ENCODE measurements at places on chromosomes 11 and 22.
A peak's percentile ranks its signal among the peaks of the same experiment; 100 is the strongest.

DNA sequence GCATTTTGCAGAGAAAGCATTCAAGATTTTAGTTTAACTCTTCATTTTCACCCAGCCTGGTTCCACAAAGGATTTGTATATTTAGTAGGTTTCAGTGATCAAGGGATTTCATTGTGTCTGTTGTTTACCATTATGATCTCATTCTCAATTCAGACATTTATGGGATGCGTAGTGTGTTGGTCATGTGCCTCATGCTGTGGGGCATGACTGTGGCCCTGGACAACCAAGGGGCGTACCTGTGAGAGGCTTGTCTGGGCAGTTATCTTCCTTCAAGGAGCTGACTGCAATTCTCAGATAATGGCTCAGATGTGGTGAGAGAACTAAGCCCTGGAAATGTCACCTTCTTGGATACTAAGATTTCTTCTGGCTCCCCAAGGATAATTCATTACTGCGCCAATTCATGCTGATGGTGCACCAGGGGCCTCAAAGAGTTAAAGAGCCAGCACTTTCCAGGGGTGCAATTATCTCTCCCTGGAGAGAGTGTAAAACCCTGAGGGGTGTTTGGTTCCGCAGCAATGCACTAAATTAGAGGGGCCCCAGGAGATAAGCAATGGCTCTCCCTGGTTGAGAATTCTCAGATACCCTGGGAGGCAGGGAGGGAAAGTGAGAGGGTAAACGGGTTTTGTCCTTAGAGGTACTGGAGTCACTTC, 32.2 kb downstream of the SLC6A5 start:
- H3K36me3 ChIP-seq, result no peaks in the 10 kb centered on the region
- DNase-seq, result no peak
- H3K4me3 ChIP-seq, result no peak overlapping the region

GRCh38 chr22:40638261-40638660, 1.7 kb upstream of the MRTFA start:
- no peaks in the 10 kb centered on the region for H3K36me3 ChIP-seq
- no peaks in the 10 kb centered on the region for H3K27me3 ChIP-seq
- H3K27ac ChIP-seq, result no peak overlapping the region
- DNase-seq, result peak; percentile 50

GRCh38 chr11:77179048-77179447, 51.0 kb downstream of the MYO7A start:
- H3K27me3 ChIP-seq, result peaks cover 7% of the 10 kb centered on the region
- peaks cover 6% of the 10 kb centered on the region for H3K4me1 ChIP-seq
- H3K36me3 ChIP-seq, result no peaks in the 10 kb centered on the region

- peak overlapping the region; percentile 23 for H3K27ac ChIP-seq
- DNase-seq, result no peak
- H3K27me3 ChIP-seq, result no peaks in the 10 kb centered on the region
- H3K36me3 ChIP-seq, result no peaks in the 10 kb centered on the region
- H3K4me1 ChIP-seq, result peaks cover 28% of the 10 kb centered on the region
Measured at GRCh38 chr11:102268083-102268984, 49.0 kb upstream of the BIRC3 start.

DNA sequence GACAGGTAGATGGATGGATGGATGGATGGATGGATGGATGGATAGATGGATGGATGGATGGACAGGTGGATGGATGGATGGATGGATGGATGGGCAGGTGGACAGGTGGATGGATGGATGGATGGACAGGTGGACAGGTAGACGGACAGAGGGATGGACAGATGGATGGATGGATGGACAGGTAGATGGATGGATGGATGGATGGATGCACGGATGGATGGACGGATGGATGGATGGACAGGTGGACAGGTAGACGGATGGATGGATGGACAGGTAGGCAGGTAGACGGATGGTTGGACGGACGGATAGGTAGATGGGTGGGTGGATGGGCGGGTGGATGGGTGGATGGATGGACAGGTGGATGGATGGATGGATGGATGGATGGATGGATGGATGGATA, 24.3 kb downstream of the PDGFB start:
- peaks cover 9% of the 10 kb centered on the region for H3K36me3 ChIP-seq
- DNase-seq, result peak; percentile 57
- no peak overlapping the region for H3K4me3 ChIP-seq
- no peaks in the 10 kb centered on the region for H3K27me3 ChIP-seq
- no peaks in the 10 kb centered on the region for H3K4me1 ChIP-seq

- H3K27ac ChIP-seq, result peak overlapping the region; percentile 96
- H3K36me3 ChIP-seq, result no peaks in the 10 kb centered on the region
- peak overlapping the region; percentile 90 for H3K4me3 ChIP-seq
- peaks cover 33% of the 10 kb centered on the region for H3K4me1 ChIP-seq
- H3K27me3 ChIP-seq, result no peaks in the 10 kb centered on the region
- peak; percentile 95 for DNase-seq
Measured at GRCh38 chr11:10933455-10934292, 75.8 kb upstream of the ZBED5 start.

- H3K27me3 ChIP-seq, result no peaks in the 10 kb centered on the region
- H3K4me3 ChIP-seq, result no peak overlapping the region
Measured at GRCh38 chr11:103633819-103634590, 402.4 kb upstream of the DDI1 start.

All from chondrocyte (in vitro differentiated cells).